ENCODE measurements at places on chromosomes 16 and 17.

- no peak for DNase-seq
Observed at GRCh38 chr16:60302676-60303075, 1568.6 kb upstream of the GOT2 start.

DNA sequence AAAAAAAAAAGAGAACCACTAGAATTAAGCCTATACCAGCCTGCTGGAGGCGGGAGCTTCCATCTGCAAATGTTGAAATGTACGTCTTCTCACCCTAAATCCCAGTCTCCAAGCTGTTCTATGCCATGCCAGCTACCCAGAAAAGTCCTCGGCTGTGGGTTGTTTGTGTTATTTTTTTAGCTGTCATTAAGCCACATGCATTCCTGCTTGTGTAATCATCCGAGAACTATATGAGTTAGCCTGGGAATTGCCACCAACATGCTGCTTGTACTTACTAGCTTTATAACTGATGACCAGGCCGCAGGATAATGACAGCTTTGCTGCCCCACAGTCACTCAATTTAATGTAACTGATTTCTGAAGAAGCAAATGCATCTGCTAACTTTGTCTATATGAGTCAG is 313.9 kb upstream of the SALL1 start:
- no peak for DNase-seq

- no peak for DNase-seq
Observed at GRCh38 chr16:706189-707061, 824 bp upstream of the FBXL16 start.

- no peak for DNase-seq
Observed at GRCh38 chr17:69390795-69391501, 23.5 kb upstream of the MAP2K6 start.

All from GM20000 (cell line).